Mesothelial cell of epicardium (in vitro differentiated cells): ENCODE measurements at places on chromosomes 12 and 14.

DNA sequence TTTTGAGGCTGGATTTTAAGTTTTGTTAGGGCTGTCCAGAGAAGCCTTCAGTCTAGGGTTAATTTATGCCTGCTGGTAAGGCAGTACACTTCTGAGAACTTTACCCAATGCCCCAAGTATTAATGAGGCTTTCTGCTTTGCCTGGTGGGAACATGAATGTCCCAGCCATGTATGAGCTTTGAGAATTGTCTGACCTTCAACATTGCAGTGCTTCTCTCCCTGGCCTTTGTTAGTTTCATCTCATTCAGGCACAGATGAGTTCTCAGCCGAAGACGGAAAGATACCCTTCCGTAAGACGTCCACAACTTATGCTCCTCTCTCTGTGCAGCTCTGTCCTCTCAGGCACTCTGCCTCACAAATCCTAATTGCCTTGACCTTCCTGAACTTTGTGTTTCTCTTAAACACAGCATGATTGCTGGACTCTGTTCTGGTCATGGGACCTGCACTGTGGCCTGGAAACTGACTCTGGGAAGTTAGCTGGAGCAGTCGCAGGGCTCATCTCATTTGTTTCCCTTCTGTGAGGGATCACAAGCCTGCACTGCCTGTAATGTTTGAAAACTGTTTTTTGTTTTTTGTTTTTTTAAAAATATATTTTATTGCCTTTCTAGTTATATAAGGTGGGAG lies 15.7 kb downstream of the CHPT1 start:
- DNase-seq, result no peak

GRCh38 chr14:59632381-59632780 lies 55.8 kb upstream of the CCDC175 start:
- no peak for DNase-seq

GRCh38 chr12:113221997-113222729 lies 899 bp downstream of the TPCN1 start:
- DNase-seq, result no peak

GRCh38 chr12:27573972-27574371 lies 50.0 kb downstream of the PPFIBP1 start:
- DNase-seq, result no peak

- DNase-seq, result no peak
These were observed 366.2 kb upstream of the KITLG start for GRCh38 chr12:88946372-88946997.

DNA sequence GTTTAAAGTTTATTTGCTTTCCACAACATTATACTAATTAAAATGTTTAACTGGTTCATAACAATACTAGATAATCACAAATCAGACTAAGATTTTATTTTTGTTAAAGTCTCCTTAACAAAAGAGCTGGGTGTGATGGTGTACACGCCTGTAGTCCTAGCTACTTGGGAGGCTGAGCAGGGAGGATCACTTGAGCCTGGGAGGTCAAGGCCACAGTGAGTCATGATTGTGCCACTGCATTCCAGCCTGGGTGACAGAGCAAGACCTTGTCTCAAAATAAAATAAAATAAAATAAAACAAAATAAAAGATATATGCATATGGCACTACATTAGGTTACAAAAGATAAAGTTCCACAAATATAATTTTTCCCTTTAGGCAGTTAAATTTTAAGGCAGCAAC lies 5.6 kb downstream of the MIS18BP1 start:
- DNase-seq, result no peak

- DNase-seq, result no peak
These were observed 6.6 kb upstream of the LRP6 start for GRCh38 chr12:12273291-12273957.

GRCh38 chr12:26402648-26403047 lies 207.3 kb downstream of the SSPN start:
- DNase-seq, result no peak

- DNase-seq, result no peak
These were observed 40.8 kb downstream of the GALNT16 start for GRCh38 chr14:69300601-69301221.

DNA sequence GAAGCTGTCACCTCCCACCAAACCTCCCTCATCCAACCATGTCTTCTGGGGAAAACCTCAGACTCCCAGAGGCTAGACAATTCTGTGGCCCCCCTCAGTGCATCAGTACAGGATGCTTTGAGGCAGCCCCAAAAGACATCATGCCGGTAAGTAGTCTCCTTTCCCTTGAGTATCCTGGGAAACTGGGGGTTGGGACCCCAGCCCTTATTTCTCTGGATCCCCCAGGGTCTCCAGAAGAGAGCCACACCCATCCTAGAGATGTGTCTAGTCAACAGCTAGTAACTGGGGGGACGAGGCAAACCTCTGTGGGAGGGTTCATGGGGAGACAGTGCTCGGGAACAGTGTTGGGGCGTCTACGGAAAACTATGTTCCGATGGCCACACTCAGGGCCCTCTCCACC lies 974.2 kb upstream of the TMEM132C start:
- DNase-seq, result no peak

DNA sequence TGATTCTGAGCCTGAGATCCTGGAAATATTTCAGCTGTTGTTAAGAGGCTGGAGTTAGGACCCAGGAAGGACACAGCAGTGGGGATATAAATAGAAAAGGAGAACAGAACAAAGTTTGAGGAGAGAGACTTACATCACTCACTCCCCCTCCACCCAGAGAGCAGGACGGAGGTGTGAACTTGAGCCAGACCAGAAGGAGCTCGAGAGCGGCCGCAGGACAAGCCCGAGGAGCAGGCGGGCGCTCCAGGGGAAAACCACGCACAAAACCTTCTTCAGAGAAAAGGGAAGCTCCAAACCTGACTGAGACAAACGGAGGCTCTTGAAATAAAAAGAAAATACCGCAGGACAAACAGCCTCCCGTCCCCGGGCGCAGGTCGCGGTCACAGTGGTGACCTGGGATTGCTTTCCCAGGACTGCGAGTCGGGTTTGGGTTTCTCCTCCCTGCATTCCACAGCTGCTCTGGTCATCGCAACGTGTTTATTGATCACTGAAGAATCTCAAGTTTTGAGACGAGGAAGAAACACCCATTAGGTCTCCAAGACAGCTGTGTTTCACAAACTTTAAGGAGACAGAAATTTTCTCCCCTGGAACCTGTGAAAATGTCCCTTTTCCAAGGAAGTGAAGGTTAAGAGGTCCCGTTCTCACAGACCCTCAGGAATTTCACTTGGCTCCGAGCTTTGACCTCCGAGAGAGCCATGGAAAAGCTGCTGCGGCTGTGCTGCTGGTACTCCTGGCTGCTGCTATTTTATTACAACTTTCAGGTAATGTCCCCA lies at the start of gene ADGRD1:
Gene ADGRD1 (plus strand): TSS at position 137 of the 773 bp plus-strand sequence. CDS start 559 bp downstream, at position 696.
- DNase-seq, result no peak

DNA sequence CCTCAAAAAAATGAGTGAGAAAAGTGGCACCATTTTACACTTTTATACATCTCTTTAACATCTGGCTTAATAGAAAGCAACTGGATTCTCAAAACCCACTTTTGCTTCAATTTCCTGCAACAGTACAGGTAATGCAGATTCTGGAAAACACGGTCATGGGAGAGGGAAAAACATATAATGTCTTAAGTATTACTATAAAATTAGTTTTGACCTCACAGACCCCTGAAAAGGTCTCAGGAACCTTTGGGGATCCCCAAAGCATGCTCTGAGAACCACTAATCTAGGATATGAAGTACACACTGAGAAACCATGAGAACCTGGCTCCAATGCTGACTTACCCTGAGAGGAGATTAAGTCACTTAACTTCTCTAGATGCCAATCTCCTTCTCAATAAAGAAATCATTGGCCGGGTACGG lies 64.7 kb downstream of the PPP2R5E start:
- no peak for DNase-seq

GRCh38 chr12:13386323-13387039 lies 190.0 kb downstream of the EMP1 start:
- DNase-seq, result no peak

DNA sequence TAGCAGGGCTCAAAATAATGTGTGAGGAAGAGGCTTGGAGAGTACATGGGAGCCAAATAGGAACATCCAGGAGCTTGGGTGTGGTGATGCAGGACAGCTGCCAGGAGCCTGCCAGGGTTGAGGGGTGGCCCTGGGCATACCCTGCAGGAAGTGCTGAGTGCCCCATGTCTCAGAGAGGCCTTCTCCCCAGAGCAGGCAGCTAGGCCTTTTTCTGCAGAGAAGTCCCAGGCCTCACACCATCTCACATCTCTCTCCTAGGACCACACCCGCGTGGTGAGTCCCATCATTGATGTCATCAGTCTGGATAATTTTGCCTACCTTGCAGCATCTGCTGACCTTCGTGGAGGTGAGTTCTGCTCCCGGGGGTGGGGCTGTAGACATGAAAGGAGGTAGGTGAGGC lies 66.9 kb downstream of the ERH start:
- no peak for DNase-seq

DNA sequence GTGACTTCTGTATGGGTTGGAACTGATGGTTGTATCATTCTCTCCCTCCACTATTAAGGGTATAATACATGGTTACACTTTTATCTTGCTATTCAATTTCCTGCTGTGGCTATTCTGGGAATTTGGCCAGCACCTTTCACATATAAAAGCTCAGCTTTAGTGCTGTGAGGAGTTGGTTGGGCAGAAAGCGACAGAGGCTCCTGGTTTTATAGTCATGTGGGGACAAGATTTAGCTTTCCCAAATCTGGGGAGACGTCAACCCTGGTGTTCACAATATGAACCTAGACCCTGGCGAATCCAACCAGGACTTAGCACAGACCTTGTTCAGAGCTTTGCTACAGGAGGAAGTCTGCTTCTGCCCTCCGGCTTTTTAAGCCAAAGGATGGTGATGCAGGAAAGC lies 36.5 kb downstream of the FOS start:
- DNase-seq, result no peak
